ENCODE measurements at places on chromosomes 1 and 21.

- no peak for DNase-seq
These were observed 2.8 kb downstream of the CFHR4 start for GRCh38 chr1:196890668-196891067.

- DNase-seq: no peak
These were observed 8.5 kb upstream of the DMBX1 start for GRCh38 chr1:46480959-46481646.

DNA sequence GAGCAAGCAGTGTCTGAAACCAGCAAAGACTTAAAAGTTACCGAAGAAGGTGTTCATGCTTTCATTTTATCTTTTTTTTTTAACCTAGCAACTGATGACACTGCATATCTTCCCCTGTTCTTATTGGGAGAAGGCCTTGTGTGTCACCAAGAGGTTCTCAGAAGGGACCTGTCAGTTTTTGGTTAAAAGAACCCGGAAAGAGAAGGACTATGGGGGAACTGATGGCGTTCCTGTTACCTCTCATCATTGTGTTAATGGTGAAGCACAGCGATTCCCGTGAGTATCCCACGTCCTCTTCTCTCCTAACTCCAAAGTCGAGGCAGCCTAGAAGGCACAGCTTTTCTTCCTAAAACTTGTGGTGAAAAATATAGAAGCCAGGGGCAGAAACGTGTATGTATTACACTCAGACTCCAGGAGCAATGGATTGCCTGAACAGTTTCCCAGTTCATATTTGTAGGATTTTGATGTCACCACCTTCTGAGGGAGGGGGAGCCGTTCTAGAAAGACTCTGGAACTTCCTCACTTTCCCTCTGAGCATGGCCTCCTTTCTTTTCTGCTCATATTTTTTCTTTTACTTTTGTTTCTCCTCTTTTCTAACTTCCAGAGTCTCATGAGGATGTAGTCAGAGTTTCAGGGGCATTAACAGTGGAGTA lies at the start of gene MR1:
TSS of gene MR1 (plus strand) at position 185 of the 653 bp plus-strand sequence. CDS start at position 210, 25 bp downstream.
- no peak for DNase-seq

DNA sequence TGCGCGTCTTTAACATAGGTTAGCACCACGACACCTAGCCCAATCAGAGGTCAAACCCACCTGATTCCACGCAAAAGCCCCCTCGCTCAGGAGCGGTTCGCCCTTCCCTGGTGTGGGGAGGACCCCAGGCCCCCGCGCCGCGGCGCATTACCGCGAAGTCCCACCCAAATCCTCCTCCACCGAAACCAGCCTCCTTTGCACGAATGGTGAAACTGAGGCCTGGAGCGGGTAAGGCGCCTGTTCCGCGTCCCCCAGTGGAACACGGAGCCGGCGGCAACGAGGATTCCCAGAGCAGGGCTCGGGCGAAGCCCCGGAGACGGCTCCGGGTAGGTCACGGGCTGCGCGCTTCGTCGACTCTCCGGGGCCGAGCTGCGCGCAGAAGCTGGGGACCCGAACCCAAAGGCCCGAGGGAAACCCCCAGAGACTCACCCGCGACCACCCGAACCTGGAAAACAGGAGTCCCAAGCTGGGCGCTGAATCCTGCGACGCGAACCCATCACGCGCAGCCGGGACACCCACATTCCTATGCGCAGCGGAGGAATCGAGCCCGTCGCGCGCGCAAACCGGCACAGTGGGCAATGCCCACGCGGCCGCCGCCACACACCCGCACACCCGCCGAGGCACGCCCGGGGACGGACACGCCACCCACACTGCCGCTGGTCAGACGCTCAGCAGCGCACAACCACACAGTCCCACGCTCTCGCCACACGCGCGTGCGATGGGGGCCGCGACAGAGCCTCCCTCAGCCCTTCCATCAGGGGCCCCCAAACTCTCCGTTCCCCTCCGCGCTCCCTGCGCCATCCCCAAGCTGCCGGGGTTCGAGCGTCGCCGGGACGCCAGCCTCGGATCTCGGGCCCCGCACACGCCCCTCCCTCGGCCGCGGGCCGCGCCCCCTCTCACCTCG lies 507 bp downstream of the GLIS1 start:
- DNase-seq: no peak

DNA sequence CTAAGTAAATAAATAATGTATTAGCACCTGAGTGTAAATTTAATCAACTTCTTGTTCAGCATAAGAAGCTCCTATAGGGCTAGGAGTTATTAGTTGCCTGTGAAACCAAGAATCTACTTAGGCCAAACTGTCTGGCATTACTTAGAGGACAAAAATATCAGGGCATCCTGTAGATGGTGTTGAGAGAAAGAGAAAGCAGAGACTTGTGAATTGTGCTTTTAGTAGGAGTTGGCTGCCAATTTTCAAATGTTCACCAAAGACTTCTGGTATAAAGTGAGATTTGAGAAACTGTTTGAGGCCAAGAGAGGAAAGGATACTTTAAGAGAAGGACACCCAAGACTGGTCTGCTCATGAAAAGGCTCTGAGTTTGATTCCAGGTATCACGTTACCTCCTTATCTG lies 315.5 kb upstream of the DEPDC1 start:
- DNase-seq: no peak

- no peak for DNase-seq
These were observed 3.2 kb downstream of the SLAMF6 start for GRCh38 chr1:160519642-160520435.

GRCh38 chr1:183515002-183515689 lies 42.8 kb downstream of the SMG7 start:
- DNase-seq: no peak
